ENCODE measurements at places on chromosomes 2 and 18.

- no peak for DNase-seq
Observed at GRCh38 chr2:120658042-120658769, 77.5 kb upstream of the GLI2 start.

GRCh38 chr2:28994074-28994473 lies 13.0 kb downstream of the TOGARAM2 start:
- DNase-seq: no peak

DNA sequence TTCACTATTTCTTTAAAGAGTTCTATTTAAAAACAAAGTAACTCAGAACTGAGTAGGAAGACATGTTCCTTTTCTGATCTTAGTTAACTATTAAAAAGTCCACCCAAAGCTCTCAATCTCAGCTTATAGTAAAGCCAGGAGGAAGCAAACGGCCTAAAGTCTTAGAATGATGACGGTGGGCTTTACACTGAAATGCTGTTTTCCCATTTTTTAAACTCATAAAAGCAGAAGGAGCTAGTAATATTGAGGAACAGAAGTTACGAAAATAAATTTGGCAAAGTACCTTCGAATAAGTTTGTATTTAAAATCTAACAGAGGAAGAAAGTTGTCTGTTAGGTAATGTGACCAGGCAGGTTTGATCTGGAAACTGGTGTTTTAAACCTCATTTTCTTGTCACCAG lies 111.1 kb downstream of the ZNF532 start:
- DNase-seq: no peak

GRCh38 chr2:19214682-19215391 lies 143.6 kb downstream of the OSR1 start:
- no peak for DNase-seq

- no peak for DNase-seq
Observed at GRCh38 chr18:52242711-52243110, 97.3 kb upstream of the DCC start.

DNA sequence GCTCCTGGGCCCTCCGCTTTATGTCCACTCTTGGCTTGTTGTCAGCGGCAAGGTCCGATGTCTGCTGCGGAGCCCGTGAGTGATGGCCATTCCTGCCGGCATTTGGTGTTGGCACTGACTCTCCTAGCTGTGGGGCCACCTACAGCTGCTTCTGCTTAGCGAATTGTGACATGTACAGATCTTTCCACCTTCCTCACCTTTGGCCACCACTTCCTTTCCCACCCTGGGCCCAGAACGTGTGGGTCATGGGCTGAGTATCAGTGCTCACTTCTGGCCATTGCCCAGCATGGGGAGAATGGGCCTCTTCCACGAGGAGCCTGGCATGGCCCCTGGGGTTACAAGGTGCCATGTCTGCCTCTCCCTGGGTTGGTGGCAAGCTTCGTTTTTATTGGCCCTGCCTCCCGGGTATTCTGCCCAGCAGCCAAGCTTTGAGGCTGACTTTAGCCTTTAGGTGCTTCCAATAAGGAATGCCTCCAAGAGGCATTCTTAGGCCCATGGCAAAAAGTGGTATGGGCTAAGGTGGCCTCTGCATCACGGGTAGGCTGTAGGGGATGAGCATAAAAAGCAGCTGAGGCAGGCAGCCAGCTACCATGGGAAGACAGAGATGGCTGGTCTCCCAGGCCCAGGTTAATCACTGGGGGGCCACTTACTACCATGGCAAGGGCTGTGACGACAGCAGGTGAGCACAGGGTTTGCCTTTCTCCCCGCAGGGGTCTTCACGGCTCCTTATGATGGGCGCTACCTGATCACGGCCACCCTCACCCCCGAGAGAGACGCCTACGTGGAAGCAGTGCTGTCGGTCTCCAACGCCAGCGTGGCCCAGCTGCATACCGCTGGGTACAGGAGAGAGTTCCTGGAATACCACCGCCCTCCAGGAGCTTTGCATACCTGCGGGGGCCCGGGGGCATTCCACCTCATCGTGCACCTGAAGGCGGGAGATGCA lies 65.8 kb downstream of the EMILIN2 start:
- DNase-seq: no peak

DNA sequence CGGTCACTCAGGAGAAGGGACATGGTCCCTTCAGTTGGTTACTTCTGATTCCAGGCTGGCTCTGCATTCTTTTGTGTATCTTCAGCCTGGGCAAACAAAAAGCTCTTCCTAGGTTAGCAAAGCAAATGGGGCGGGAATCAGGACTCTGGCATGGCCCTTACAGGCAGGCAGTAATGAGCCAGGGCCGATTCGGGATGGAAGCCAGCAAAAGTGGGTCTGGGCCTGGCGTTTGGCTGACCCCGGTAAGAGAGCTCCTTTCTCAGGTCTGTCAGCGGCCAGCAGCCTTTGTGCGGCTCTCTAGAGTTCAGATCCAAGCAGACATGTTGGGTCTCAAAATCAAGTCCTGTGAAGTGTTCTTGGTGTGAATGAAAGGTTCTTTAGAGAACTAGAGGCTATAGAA lies 81.5 kb upstream of the EML6 start:
- no peak for DNase-seq

All from stimulated activated CD4-positive, alpha-beta T cell treated with anti-CD3 and anti-CD28 coated beads, Interleukin-1b, Interleukin-23, amount 100 ng/mL, for 1 hour (primary cell).